ENCODE measurements at places on chromosomes 5 and 9. TPM values are rescaled to one million over a fixed set of nuclear protein-coding genes. Genes with fewer than 3 reads are reported as not detected.

The CACFD1 gene
- 30.0 TPM for total RNA-seq

The CER1 gene
- total RNA-seq, result not detected

The OLFM1 gene
- total RNA-seq, result 1.8 TPM

The PRUNE2 gene
- 0.78 TPM for total RNA-seq

The TMC1 gene
- 0.18 TPM for total RNA-seq

The MOB3B gene
- 0.91 TPM for total RNA-seq

The PRSS3 gene
- 5.3 TPM for total RNA-seq

The GABRA1 gene
- not detected for total RNA-seq

The NPR2 gene
- 3.3 TPM for total RNA-seq

The GLT6D1 gene
- total RNA-seq, result not detected

The LRRC19 gene
- total RNA-seq, result 0.55 TPM

The EPB41L4B gene
- 51.4 TPM for total RNA-seq

The PCDHB12 gene
- total RNA-seq, result 0.28 TPM

The SH3TC2 gene
- total RNA-seq, result 0.43 TPM

The TAF11L13 gene
- not detected for total RNA-seq

The MTRR gene
- total RNA-seq, result 29.1 TPM

The EDIL3 gene
- 0.20 TPM for total RNA-seq

The KIAA0825 gene
- total RNA-seq, result 3.1 TPM

The NPR3 gene
- total RNA-seq, result 3.5 TPM

The PKN3 gene
- 7.6 TPM for total RNA-seq

The FGD3 gene
- 2.3 TPM for total RNA-seq

The SPATA6L gene
- total RNA-seq, result 3.7 TPM

All from left lobe of liver (tissue), 2 donors.